Spleen (tissue), 13 donors: ENCODE measurements at places on chromosomes 1 and 21. TPM values are rescaled to one million over a fixed set of nuclear protein-coding genes. Genes with fewer than 3 reads are reported as not detected.

GRCh38 chr1:181080556-181080955 lies 7.9 kb upstream of the IER5 start:
- no peak for DNase-seq

DNA sequence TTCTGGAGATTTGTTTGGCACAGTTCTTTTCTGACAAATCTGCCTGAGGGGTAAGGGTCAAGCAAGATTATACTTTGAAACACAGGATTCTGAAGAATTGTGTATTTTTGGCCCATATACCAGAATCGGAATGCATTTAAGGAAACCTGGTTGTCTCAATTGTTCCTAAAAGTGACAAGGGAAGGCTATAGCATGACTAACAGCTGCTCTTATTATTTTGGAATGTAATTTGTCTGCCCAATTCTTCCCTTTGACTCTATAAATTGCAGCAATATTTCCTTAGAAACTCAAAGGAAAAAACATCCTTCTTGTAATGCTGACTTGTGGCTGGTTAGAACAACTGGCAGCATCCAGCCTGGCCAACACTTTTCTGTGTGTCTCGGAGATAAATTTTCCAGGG lies 15.8 kb upstream of the VCAM1 start:
- DNase-seq: no peak

- DNase-seq: no peak
Observed at GRCh38 chr1:118364882-118365281, 179.9 kb upstream of the SPAG17 start.

DNA sequence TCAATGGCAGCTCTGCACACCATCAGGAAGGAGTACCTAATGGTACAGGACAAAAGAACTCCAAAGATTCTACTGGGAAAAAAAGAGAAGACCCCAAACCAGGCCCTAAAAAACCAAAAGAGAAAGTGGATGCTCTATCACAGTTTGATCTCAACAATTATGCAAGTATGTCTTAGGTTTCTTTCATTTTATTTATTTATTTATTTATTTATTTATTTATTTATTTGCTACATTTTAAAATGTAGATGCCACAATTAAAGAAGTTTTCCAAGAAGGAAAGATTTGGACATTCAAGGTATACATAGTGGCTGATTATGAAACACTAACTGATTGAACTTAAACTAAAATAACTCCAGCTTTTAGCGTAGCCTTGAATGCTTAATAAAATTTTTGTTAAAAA lies 60.2 kb downstream of the PRRC2C start:
- no peak for DNase-seq

- DNase-seq: peak; percentile 79
Observed at GRCh38 chr1:231866392-231867331, 240.1 kb downstream of the DISC1 start.

GRCh38 chr21:46122758-46123683 lies 25.1 kb downstream of the COL6A2 start:
- peak; percentile 37 for DNase-seq

The LRRC42 gene
- 9.5 TPM for polyA plus RNA-seq

The UBASH3A gene
- 2.6 TPM for polyA plus RNA-seq

The RGS4 gene
- 0.39 TPM for polyA plus RNA-seq

The PTPN22 gene
- 14.3 TPM for polyA plus RNA-seq
